Activated CD8-positive, alpha-beta T cell treated with anti-CD3 and anti-CD28 coated beads for 36 hours (primary cell): ENCODE measurements at places on chromosomes 13 and 19.

- no peak for DNase-seq
Observed at GRCh38 chr19:17953869-17954268, 13.0 kb upstream of the KCNN1 start.

DNA sequence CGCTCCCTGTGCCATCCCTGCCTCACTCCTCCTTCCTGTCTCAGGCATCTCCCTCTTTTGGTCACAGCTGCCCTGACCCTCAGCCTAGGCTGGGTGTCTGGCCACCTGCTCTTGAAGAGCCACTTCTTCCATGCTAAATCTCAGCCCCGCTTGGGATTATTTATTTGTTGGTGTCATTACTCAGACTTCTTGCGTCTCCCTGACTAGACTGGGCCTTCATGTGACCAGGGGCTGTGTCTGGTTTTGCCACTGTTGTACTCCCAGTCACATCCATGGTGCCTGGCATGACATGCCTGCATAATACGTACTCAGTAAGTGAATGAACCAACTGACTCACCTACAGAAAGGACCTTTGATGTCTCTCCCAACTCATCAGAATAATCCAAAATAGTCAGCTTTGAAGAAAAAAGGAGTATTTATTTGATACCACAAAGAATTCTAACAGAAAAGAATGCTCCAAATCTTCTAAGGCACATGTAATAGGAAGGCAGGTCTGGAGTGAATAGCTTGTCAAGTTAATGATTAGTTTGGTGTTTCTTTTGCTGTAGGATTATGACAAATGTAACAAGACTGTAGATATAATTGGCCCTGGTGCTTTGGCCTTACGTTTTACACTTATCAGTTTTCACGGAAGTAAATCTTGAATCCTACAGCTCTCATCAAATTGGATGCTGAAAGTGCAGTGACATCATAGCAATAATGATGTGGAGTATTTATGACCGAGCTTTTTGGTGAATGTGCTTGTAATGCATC is 84.0 kb downstream of the ALOX5AP start:
- DNase-seq = no peak

DNA sequence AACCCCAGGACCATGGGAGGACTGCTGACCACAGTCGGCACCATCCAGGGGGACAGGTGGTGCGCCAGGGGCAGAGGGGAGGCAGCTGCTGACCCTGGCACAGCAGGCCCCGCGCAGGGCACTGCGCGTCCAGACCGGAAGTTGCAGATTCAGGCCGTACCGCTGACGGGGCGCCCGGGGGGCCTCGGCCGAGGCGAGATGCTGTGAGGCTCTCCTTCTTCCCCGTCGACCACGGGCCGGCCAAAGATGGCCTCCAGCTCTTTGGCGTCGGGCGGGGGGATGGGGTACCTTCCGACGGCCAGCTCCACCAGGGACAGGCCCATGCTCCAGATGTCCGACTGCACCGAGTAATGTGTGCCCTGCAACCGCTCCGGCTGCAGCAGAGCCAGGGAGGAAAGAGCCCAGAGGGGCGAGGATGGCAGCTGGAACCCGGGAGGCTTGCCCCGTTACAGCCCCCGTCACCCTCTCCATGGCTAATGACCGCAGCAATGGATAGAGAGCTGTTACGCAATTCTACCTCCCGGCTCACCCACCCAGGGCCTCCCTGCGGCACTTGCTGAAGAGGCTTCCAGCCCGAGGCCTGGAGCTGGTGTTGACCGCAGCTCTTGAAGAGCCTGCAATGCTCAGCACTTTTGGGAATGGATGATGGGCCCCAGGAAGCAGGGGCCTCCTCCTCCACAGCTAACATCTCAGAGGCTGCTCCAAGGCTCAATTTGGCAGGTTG is 24.7 kb downstream of the MAP2K2 start:
- DNase-seq = no peak

GRCh38 chr13:29464105-29464679 is 131.3 kb downstream of the SLC7A1 start:
- no peak for DNase-seq

- no peak for DNase-seq
Observed at GRCh38 chr13:75872980-75873379, 236.8 kb downstream of the LMO7 start.

GRCh38 chr13:28718543-28719226 is at the start of gene SLC46A3:
Gene SLC46A3, minus strand, starts transcription at chr13:28718970. Its CDS starts 972 bp downstream, at chr13:28717998.
- peak; percentile 97 for DNase-seq
